ENCODE measurements at places on chromosomes 13 and 19. TPM values are rescaled to one million over a fixed set of nuclear protein-coding genes. Genes with fewer than 3 reads are reported as not detected.

GRCh38 chr19:55647732-55648584 is at the start of gene CCDC106:
Gene CCDC106 (plus strand): TSS chr19:55648212. CDS start chr19:55649047, 835 bp downstream.
- DNase-seq: peak; percentile 93

DNA sequence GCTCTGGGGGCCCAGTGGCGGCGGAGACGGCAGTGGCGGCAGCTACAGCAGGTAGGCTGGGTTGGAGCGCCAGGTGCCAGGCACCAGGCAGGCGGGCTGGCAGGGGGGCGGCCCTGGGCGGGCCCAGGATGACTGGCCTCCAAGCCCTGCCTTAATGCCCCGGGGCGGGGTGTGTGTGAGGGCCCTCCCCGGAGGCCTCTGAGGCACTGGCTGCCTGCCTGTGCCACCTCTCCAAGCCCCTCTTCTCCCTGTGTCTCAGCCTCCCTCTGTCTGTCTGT is at the start of gene KLK11:
Gene KLK11 (minus strand): TSS at position 63 of the 278 bp plus-strand sequence. CDS start 985 bp downstream, outside the sequence.
- DNase-seq: no peak

- no peak for DNase-seq
These were observed 319.0 kb downstream of the KCNRG start for GRCh38 chr13:50334115-50334778.

DNA sequence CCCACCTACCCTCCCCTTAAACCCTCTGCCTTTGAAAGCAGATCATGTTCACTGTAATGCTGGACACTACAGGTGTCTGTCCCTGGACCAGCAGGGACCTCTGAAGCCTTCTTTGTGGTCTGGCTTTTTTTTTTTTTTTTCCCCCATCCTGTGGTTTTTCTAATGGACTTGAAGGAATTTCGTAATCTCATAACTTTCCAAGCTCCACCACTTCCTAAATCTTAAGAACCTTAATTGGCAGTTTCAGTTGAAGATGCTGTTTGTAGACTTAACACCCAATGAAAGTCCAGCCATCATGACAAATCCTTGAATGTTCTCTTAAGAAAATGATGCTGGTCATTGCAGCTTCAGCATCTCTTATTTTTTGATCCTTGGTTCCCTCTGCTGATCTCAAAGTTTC is 45.0 kb upstream of the LRCH1 start:
- no peak for DNase-seq

- DNase-seq: no peak
These were observed 77.8 kb downstream of the INSR start for GRCh38 chr19:7216373-7216902.

DNA sequence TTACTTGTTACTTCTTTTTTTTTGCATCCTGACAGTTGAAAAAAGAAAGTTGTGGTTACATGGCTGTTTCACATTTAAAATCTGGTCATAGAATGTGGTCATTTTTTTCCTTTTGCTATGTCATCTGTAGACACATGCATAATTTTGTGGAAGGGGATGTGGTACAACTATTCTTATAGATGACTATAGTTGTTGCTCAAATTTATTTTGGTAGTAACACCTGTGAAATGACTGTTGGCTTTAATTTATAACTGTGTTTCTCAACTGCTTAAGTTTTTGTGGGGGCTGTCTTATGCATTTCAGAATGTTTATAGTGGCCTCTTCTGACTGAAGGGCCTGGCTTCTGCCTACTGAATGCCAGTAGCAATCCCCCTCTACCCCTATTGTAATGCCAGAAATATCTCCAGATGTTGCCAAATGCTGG is 130.5 kb downstream of the PAN3 start:
- no peak for DNase-seq

GRCh38 chr13:21949818-21950429 is 279.1 kb downstream of the FGF9 start:
- DNase-seq: no peak

- DNase-seq: no peak
These were observed 184.2 kb downstream of the ABCC4 start for GRCh38 chr13:95117092-95117491.

GRCh38 chr13:77779552-77780272 is 82.2 kb downstream of the SLAIN1 start:
- peak; percentile 36 for DNase-seq

DNA sequence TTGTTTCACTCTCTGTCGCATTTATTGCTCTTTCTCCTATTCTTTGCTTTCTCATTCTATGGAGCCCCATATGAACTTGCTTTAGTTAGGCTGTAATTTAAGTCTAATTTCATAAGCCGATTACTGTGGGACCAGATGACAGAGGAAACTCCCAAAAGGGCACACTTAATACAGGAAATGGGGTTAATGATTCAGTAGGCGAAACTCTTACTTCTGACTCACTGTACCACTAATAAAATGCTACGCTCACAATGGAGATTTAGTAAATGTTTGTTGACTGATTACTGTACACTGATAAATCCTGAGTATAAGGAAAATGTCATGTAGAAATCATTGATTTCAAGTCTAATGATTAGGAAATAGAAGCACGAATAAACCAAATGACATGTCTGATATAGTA is 276.4 kb downstream of the KLF5 start:
- DNase-seq: no peak

DNA sequence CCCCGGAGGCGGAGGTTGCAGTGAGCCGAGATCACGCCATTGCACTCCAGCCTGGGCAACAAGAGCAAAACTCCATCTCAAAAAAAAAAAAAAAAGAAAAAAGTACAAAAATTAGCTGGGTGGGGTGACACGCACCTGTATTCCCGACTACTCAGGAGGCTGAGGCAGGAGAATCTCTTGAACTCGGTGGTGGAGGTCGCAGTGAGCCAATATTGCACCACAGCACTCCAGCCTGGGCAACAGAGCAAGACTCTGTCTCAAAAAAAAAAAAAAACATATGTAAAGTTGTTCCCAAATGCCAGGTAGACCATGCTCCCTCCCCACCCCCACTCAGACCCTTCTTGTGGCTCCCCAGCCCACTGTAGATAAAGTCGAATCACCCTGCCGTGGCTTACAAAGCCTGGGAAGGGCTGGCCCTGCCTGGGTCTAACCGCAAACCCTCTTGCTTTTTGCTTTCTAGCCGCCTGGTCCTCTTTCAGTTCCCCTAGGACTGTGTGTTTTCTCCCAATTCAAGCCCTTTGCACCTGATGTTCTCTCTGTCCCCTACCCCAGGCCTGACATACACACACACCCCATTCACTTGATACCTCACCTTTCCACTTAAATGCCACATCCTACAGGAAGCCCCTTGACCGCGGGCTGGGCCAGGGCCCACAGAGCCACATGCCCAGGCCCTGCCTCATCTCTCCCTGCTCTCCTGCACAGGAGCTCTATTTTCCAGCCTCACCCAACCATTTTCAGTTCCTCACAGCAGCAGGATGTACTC is 34.4 kb downstream of the MAP4K1 start:
- peak; percentile 8 for DNase-seq

GRCh38 chr19:33653684-33654083 is 31.9 kb downstream of the CHST8 start:
- no peak for DNase-seq

NLRP7 gene
- polyA plus RNA-seq: not detected

ZNF610 gene
- 2.9 TPM for polyA plus RNA-seq

ZNF98 gene
- polyA plus RNA-seq: not detected

WTIP gene
- polyA plus RNA-seq: 24.1 TPM

SYNE4 gene
- 0.58 TPM for polyA plus RNA-seq

TRPC4 gene
- polyA plus RNA-seq: not detected

Data from SK-N-SH (cell line).